ENCODE measurements at places on chromosomes 2 and 18.

GRCh38 chr2:164657129-164657528 is 35.8 kb upstream of the GRB14 start:
- DNase-seq: no peak

DNA sequence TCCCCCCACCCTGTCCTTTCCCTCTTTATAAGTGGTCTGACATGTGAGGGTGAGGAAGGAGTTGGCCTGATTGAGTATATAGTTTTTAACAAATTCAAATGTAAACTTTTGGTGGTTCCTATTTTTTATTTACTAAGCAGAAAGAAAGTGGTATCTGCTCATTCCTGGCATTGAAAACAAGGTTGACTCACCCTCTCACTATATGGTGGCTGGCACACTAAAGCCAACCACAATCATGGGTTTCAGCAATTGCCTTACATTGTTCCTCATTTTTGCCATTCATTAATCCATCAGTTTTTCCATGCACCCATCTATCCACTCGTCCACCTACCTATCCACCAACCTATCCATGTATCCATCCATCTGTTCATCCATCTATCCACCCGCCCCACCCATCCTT is 75.4 kb upstream of the IGFBP5 start:
- no peak for DNase-seq

DNA sequence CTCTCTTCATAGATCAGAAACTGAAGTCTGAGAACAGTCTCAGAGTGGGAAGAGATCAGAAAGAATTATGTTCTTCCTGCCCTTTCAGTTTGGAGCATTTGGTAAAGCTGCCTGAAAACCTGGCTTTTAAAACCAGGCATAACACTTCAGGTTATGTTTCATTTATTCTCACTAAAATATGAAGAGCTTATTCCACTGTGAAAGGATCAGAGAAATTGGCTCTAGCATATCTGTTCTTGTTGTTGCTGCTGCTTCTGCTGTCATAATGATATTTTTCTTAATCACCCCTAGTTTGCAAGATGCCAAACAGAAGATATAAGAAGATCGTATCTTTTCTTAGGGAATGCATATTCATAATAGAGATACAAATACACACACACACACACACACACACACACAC is 476.9 kb downstream of the XIRP2 start:
- no peak for DNase-seq

GRCh38 chr2:46967990-46968647 is 52.5 kb upstream of the MCFD2 start:
- no peak for DNase-seq

DNA sequence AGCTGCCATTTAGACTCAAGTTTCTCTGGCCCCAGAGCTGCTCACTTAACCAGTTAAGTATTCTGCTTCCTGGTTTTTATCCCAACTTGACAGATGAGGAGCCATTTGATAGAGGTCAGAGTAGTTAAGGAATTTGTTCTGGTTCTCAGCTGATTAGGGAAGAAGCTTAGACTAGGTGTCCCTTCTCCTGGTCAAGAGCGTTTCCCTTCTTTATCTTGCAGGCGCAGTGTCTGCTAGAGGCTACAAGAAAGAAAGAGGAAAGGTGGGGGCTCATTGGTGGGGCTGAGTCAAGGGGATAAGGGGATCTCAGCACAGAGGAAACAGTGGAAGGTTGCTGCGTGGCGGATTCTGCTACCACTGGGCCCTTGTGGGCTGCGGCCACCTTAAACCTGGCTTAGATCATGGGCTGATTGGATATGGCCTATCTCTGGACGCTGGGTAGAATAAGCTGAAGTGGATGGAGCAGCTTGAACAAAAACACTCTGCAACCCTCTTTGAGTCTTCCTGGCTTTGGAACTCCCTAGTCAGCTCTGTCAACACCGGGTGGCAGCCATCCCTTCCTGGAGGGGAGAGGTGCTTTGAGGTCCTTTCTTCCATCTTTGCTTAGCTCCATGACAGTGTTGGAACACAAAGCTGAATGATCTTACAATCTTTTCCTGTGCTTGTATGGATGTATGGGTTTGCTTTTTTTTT is 70.8 kb downstream of the QPCT start:
- DNase-seq: peak; percentile 13

DNA sequence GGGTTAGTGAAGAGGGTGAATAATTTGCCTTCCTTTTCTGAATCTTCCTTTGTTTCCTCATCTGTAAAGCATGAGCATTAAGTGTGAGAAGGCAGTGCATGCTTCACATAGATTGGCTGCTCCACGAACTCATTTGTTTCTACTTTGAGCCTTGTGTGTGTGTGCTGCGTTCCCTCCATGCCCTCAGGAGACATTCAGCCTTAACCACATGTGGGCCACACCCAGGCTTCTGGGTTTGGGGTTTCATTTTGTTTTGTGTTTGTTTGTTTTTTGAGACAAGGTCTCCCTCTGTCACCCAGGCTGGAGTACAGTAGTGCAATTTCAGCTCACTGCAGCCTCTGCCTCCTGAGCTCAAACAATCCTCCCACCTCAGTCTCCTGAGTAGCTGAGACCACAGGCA is 843.3 kb downstream of the GALR1 start:
- DNase-seq: no peak

GRCh38 chr2:225468131-225468530 is 68.6 kb downstream of the NYAP2 start:
- DNase-seq: no peak

DNA sequence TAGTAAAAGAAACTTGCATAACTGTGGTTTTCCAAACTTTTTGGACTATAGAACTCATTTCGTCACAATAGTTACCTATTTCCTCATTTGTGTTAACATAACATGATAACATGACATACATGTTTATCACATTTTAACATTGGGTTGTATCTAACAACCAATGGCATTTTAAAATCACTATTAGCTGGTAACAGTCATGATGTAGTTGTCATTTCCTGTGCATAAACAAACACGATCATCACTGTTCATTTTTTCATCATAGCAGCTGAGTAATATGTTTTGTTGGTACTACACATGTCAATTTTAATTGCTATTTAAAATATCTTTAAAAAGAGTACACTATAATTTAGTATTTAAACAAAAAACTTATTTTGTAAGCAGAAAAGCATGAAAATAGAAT is 402.4 kb downstream of the SATB2 start:
- DNase-seq: no peak

DNA sequence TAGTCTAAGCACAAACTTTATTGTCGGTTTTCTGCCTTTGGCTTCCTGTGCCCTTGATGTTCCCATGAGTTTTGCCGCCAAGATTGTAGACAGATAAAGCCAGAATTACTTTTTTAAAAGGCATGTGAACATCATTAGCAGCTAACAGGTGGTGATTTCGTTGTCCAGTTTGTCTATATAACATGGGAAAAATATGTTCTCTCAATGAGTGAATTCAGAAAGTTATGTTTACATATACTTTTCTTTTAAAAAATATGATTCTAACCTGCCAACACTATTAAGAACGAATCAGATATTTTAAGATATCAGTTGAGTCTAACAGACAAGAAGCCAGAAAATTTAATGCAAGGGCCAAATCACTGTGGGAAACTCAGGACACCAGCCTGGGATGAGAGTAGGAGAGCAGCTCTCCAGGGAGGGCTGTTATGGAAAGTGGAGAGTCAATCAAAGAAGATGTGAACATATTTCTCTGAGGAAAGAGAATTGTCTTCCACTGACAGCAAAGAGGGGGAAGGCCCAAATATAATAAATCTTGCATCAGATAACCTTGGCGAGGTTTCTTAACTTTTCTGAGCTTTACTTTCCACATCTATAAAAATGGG is 311.3 kb downstream of the ARHGAP15 start:
- DNase-seq: no peak

DNA sequence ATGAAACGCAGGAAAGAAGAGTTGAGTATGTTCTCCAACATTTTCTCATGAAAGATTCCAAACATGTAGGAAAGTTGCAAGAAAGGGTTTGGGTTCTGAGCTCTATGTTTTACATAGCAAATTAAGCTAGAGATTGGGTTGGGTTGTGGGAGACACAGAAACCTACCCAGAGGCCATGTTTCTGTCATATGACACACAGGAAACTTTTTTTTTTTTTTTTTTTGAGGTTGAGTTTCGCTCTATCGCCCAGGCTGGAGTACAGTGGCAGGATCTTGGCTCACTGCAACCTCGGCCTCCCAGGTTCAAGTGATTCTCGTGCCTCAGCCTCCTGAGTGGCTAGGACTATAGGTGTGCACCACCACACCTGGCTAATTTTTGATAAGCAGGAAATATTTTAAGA is 57.6 kb downstream of the DOCK10 start:
- DNase-seq: no peak
